NCI-H446 (cell line): ENCODE measurements at places on chromosomes 1 and 21.

GRCh38 chr21:39483917-39484316 lies 32.1 kb downstream of the SH3BGR start:
- no peak for DNase-seq

GRCh38 chr1:183847641-183848040 lies 42.7 kb downstream of the RGL1 start:
- no peak for DNase-seq

DNA sequence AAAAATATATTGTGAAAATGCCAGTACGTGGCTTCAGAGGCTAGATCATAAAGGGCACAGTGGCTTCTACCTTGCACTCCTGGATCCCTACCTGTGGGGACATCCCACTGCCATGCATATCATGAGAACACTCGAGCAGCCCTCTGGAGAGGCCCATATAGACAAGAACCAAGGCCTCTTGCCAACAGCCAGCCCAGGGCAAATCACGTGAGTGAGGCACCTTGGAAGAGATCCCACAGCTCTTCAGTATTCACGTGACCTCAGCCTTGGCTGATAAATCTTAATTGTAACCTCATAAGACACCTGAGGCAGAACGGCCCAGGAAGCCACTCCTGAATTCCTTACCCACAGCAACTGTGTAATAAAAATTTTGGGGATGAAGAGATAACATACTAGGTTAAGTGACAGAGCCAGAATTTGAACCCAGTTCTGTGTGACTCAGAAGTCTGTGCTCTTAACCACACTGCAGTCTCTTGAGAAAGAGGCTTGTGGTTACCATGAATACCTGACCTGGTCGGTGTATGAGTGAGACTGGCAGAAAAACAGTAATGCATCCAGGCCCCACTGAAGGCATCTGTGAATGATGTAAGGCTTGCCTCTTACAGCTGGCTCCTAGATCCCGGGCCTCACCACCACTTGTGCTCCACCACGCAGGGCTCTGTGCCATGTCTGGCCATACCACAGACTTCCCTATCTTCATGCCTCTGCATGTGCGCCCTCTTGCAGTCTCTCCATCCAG lies 6.9 kb upstream of the A3GALT2 start:
- no peak for DNase-seq

GRCh38 chr1:92031281-92032110 lies 1.7 kb downstream of the EPHX4 start:
- no peak for DNase-seq

DNA sequence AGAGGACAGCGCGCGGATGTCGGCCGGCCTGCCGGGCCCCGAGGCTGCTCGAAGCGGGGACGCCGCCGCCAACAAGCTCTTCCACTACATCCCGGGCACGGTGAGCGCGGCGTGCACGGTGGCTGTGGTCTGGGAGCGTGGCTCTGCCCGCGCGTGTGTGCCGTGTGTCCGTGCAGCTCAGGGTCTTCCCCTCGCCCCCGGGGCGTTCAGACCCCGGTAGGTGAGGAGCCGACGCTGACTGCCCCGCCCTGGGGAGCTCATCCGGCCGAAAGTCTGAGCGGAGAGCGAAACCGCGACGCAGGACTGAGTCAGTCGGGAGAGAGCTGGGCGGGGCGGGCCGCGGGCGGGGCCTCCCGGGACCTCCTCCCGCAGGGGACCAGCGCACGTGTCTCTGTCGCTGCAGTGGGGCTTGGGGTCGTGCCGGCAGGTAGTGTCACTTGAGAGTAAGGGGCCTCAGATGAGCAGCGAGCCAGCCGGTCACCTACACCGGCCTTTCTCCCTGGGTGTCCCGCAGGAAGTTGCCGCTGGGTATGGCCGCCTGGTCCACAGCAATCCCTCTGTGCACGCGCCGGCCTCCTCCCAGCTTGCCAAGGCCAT lies 520 bp downstream of the PLEKHN1 start:
- DNase-seq, result no peak

GRCh38 chr1:110508028-110508940 lies 10.7 kb downstream of the KCNA10 start:
- DNase-seq, result no peak

- DNase-seq, result no peak
Measured at GRCh38 chr21:46515109-46515508, 56.4 kb downstream of the DIP2A start.
